HT-29 (cell line): ENCODE measurements at places on chromosomes 6 and 20.

DNA sequence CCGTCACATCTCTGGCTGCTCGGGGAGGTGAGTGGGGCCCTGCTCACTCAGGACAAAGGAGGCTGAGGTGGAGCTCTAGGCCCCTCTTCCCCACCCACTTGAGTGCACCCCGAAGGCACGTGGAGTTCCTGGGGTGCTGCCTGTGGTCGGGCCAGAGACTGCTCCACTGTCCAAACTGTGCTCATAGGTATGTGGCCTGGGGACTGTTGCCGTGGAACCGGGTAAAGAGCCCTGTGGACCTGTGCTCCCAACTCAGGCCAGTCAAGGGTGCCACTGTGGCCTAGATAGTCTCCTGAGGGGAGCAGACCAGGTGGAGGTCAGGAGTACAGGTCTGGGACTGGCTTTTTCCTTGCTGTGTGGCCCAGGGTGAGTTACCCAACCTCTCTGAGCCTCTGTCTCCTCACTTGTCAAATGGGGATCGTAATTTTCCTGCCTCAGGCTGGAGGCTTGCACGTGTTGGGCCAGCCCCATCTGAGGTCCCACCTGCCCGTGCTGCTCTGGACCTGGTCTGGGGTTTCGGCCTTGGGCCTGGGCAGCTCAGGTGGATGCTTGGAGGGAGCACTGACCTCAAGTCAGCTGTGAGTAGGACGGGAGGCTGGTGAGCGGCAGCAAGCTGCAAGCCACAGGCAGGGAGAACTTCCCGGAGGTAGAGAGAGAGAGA lies 12.4 kb upstream of the NPBWR2 start:
- DNase-seq = no peak

GRCh38 chr20:40741507-40742106 lies 52.6 kb upstream of the MAFB start:
- DNase-seq = peak; percentile 86

GRCh38 chr6:17210683-17211082 lies 70.5 kb upstream of the RBM24 start:
- DNase-seq = no peak

DNA sequence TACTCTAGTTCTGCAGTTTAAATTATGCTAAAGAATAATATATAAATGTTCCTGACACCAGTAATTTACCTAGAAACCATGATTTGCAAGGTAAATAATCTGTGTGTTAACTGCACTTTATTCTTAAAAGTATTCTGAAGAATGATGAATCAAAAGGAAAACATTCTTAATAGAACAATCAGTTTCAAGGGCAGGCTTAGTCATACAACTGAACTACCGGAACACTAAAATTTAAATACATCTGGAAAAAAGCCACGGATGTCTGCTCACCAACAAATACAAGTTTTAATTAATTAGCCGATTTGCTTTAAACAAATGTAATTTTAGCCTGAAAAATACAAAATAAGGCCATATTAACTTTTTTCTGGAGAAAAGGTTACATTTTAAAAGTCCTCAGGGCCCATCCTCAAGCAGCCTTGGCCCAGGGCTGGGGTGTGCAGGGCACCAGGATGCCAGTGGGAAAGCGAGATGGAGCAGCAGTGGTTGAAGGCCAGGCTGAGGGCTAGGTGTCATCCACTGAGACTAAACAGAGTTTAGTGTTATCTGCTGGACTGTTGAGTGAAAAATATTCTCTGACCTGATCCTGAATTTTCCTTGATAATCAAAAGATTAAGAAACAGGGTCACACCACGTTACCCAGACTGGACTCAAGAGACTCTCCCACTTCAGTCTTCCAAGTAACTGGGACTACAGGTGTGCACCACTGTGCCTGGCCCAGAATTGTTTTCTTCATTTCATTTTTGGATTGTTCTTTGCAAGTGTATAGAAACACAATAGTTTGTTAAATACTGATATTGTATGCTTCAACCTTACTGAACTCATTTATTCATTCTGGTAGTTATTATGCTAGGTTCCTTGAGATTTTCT lies 88.2 kb upstream of the DST start:
- DNase-seq = no peak

- DNase-seq = no peak
Measured at GRCh38 chr6:117165911-117166499, 99.4 kb upstream of the VGLL2 start.

GRCh38 chr20:43844778-43845614 lies 69.7 kb upstream of the TOX2 start:
- peak; percentile 90 for DNase-seq

DNA sequence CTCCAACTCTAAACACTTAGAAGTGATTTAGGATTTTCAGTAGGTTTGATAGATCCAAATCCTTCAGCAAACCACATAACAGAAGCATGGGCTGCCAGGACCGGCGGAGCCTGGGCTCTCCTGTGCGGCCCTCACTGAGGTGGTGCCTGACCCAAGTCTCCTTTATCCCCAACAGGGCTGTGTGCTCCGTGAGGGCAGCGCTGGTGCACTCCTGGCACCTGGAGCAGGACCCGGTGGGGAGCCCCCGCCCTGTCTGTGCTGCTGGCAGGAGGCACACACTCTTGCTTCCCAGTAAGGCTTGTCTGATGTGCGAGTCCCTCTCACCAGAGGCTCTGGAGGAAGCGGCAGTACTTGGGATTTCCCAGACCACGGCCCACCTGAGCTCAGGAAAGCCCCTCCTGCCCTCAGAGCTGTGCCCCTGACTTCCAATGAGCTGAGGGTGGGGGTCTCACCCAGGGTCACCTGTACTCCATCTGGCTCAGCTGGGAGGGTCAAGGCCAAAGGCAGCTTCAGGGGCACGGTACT lies 56.2 kb downstream of the PYGB start:
- DNase-seq = no peak

GRCh38 chr20:46894579-46894958 lies at the start of gene EYA2:
Gene EYA2 (plus strand): TSS chr20:46894843. CDS start chr20:46990011, 95,168 bp downstream.
- no peak for DNase-seq
